GM12878 (cell line): ENCODE measurements at places on chromosomes 5 and 9. TPM values are rescaled to one million over a fixed set of nuclear protein-coding genes. Genes with fewer than 3 reads are reported as not detected.

Gene MYMK
- polyA plus RNA-seq = not detected in 2 replicates

Gene TMEM215
- polyA plus RNA-seq = not detected in 2 replicates

Gene RBM22
- polyA plus RNA-seq = 57.8 and 58.9 TPM in 2 replicates

Gene SPATA31E1
- not detected in 2 replicates for polyA plus RNA-seq

Gene SHLD3
- polyA plus RNA-seq = 5.4 and 6.9 TPM in 2 replicates

Gene FCN2
- not detected in 2 replicates for polyA plus RNA-seq

Gene CDH6
- polyA plus RNA-seq = 0.08 TPM in 1 of 2 replicates, not detected in the other

Gene SH3TC2
- not detected in 2 replicates for polyA plus RNA-seq

Gene PRDM9
- polyA plus RNA-seq = not detected in 2 replicates

Gene HK3
- not detected in 2 replicates for polyA plus RNA-seq

Gene INSL4
- polyA plus RNA-seq = not detected in 2 replicates

Gene APBA1
- polyA plus RNA-seq = not detected in 2 replicates

Gene FGD3
- 12.4 TPM in 2 replicates for polyA plus RNA-seq

Gene WNT8A
- polyA plus RNA-seq = not detected in 2 replicates

Gene FCHSD1
- 11.2 and 11.5 TPM in 2 replicates for polyA plus RNA-seq

Gene EGFL7
- not detected in 2 replicates for polyA plus RNA-seq

Gene FOXI1
- polyA plus RNA-seq = not detected in 2 replicates

Gene DOK3
- polyA plus RNA-seq = 58.9 and 68.5 TPM in 2 replicates

Gene PHF19
- polyA plus RNA-seq = 109 and 113 TPM in 2 replicates

Gene SNCB
- polyA plus RNA-seq = not detected in 2 replicates

Gene SLC25A2
- polyA plus RNA-seq = not detected in 2 replicates

Gene ARSI
- not detected in 2 replicates for polyA plus RNA-seq

Gene C6
- not detected in 2 replicates for polyA plus RNA-seq

Gene FEM1C
- 6.8 and 7.4 TPM in 2 replicates for polyA plus RNA-seq

Gene TMEM245
- polyA plus RNA-seq = 17.5 and 19.2 TPM in 2 replicates

Gene CLPTM1L
- 34.2 and 40.6 TPM in 2 replicates for polyA plus RNA-seq

Gene EIF4E1B
- polyA plus RNA-seq = not detected in 2 replicates

Gene CDH12
- not detected in 2 replicates for polyA plus RNA-seq

Gene ARL14EPL
- polyA plus RNA-seq = not detected in 2 replicates

Gene NPR3
- polyA plus RNA-seq = 0.14 TPM in 1 of 2 replicates, not detected in the other

Gene BAAT
- polyA plus RNA-seq = 0.09 TPM in 1 of 2 replicates, not detected in the other
